ENCODE measurements at places on chromosomes 1 and 21.
A peak's percentile ranks its signal among the peaks of the same experiment; 100 is the strongest.

DNA sequence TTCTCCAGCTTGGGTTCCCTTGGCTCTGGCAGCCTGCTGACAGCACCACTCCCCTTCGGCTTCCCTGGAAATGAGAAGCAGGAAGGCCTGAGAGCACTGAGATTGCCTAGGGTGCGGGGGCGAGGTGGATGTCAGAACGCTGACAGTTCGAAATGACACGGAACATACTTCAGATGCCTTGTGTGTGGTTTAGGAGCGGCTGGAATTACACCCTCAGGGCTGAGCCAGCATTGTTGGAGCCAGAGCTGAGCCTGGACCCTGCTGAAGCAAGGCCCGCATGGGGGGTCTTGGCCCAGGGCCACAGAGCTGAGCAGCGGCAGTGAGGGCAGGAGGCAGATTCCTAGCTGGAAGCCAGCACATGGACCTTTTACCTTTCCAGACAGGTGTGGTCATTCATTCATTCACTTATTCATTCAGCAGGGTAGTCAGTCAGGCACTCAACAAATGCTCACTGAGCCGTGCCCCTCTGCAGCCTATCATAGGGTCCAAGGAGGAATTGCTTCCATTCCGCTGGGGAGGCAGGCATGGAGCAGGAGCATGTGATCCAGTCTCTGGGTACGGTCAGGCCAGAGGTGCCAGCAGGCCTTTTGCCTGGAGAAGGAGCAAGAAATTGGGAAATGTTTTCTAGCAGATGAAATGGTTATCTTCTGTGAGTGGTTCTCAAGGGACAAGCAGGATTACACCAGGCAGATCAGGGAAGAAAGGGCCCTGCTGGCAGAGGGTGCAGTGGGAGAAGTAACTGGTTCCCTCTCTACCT is 6.6 kb upstream of the FOXE3 start:
- no peak for DNase-seq

DNA sequence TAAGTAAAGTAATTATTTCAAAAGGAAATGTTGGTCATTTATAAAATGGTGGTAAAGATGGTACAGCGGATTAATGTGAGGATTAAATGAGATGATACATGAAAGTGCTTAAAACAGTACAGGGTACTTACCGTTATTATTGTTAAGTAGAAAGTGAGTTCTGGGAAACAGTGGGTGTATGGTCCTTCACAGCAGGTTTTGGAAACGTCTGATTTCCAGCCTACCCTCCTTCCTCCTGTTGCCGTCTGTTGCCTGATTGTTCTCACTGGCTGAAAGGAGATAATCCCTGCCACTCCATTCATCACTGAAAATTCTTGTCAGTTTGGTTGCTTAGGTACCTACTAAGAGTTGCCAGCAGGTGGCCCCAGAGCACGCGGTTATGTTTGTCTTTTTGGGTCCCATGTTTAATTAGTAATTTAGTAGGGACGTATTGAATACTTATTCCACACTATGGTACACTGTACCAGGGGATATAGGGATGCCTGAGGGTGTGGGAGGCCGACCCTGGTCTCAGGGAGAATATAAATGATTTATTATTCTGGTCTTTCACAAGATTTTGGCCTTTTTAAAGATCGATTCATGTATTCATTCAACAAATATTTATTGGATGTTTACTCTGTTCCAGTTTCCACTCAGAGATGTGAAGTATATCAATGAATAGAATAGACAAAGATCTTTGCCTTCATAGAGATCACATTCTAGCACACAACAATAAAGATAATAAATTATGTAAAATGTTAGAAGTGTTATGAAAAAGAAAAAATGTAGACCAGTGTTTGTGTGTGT is 30.8 kb upstream of the RPTN start:
- peak; percentile 46 for DNase-seq

GRCh38 chr1:156388174-156389137 is 19.4 kb downstream of the RHBG start:
- DNase-seq = no peak

GRCh38 chr1:177517546-177517945 is 346.8 kb downstream of the BRINP2 start:
- no peak for DNase-seq

- DNase-seq = no peak
These were observed 6.3 kb upstream of the EXO1 start for GRCh38 chr1:241841691-241842090.

- DNase-seq = peak; percentile 92
These were observed 1.9 kb upstream of the GNAI3 start for GRCh38 chr1:109546311-109547109.

GRCh38 chr1:19628879-19629278 is 15.2 kb upstream of the NBL1 start:
- no peak for DNase-seq

GRCh38 chr1:208460823-208461222 is 216.6 kb upstream of the PLXNA2 start:
- no peak for DNase-seq

DNA sequence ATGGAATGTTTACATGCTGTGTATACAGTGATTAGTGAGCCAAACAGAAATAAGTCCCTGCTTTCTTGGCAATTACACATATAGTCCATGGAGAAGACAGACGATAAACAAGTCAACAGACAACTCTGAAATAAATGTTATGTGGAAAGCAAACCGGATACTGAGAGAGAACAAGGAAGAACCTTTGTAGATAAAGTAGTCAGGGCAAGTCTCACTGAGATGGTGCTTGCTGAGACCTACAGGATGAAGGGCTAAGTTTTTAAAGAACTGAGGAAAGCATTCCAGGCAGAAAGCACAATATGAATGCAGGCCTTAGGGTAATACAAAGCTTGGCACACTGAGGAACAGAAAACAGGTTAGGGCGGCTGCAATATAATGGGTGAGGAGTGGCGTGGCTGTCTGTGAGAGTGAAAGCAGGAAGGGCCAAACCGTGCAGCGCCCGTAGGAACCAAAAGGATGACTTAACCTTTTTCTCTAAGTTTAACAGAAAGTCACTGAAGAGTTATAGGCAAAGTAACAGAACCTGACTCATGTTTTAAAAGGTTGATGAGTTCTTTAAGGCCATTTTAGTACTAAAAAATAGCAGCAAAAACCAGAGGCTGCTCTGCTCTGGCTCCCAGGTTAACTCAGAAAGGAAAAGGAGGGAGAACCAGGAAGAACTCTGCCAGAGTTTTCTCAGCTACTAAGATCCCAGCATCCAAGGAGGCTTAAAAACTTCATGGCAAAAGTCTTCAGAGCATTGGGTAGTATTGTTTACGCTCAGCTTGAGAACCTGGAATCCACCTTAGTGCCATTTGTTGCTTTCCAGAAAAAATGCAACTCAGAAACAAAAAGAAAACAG is 8.7 kb upstream of the TTF2 start:
- DNase-seq = peak; percentile 37

DNA sequence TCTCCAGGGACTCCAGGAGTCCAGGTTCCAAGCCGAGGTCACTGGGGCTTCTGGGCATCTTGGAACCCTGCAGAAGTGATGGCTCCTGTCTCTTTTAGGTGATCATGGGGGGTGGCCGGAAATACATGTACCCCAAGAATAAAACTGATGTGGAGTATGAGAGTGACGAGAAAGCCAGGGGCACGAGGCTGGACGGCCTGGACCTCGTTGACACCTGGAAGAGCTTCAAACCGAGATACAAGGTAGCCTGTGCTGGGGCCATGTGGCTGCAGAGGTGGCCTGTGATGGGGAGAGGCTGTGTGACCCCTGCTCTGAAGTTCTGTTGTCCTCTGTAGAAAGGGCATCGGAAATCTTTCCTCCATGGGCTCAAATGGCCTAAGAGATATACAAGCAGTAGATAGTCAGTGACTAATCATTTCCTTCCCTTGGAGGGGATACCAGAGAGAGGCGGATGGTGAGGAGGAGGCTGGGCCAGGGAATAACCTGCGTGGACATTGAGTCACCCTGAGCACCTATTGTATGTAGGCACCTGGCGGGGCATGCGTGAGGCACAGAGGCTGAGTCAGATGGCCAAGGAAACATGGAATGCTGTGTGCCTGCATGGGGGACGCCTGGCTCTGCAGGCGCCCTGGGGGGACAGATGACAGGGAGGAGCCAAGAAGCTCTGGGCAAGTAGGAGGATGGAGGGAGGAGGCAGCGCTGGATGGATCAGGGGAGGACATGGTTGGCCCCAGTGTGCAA is 59.0 kb downstream of the ALPL start:
- DNase-seq = no peak

- no peak for DNase-seq
These were observed 129.2 kb downstream of the ZBTB18 start for GRCh38 chr1:244180256-244180655.

DNA sequence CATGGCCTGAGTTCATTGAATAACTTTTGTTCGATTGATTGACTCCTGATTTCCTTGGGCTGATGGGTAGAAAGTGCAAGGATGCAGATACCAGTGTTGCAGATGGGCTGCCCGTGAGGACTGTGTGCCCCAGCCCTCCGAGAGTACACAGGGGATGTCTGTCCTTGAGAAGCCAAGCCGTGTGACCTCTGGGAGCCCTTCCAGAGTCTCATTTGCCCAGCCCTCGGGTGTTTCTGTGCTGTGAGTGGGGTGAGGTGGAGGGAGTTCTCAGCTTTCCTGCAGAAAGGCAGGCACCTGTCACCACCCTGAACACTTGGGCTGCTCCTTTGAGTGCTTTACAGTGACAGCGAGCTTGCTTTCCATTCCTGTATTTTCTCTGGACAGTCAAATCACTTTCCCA is 96.4 kb upstream of the CACNA1E start:
- DNase-seq = no peak

DNA sequence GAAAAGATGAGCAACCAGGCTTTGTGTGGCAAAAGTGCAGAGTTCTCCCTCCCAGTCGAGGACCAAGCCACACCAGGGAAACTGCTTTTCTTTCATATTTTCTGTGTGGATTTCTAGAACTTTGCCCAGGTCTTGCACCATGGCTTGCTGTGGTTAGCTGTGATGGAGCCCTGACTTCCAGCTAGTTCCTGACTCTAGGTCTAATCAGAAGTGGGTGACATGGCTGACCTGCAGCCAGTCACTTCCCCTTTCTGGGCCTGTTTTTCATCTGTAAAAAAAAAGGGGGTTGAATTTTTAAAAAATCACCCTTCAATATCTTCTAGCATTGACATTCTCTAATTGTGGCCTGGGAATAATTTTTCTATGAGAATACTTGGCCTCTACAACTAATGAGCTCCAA is 491.2 kb upstream of the USP24 start:
- no peak for DNase-seq

DNA sequence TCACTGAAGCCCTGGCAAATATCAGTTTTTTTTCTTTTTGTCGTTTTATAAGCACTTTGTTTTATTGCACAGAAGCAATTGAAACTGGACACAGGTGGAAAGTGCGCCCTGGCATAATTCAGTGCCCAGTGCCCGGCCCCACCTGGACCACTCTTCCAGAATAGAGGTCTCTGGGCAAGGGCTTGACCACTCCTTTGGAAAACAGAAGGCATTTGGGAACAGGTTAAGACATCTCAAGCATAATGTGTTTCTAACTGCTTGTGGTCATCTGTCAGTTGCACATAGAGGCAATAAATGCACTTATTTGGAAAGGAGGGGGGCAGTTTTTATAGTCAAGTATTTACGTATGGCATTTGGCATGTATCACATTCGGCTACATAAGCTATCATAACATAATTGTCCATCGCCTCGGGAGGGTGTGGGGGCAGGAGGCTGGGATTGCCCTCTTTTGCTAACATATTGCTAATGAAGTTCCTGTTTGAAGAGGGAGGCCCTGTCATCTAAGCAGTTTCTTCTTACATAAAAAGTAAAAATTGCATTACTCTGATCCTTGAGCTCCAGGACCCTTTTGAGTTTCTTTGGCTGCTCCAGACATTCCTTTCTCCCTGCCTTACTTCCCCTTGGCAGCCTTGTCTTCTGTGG is 14.7 kb upstream of the CD2 start:
- no peak for DNase-seq

- DNase-seq = no peak
These were observed 133.0 kb downstream of the PTPN14 start for GRCh38 chr1:214418391-214418790.

DNA sequence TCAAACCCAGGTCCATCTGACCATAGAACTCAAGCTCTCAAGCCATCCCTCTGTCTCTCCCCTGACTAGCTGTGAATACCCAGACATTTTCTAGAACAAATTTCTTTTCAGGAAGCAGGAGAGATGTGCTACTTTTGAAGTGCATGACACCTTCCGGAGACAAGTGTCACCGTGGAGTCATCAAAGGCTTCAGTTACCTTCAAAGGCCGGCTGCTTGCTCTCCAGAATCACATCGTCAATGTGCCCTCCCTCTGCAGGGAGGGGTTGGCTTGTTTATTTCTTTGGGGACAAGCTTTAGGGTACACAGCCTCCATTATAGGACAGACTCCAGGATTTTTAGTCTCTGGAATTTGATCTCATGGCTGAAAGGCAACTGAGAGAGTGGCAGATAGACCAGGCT is 37.7 kb upstream of the IGSF21 start:
- no peak for DNase-seq
